Placental epithelial cell (primary cell): ENCODE measurements at places on chromosomes 4 and X. TPM values are rescaled to one million over a fixed set of nuclear protein-coding genes. Genes with fewer than 3 reads are reported as not detected.

Gene BEND4
- total RNA-seq, result not detected in 2 replicates

Gene GPRASP2
- 8.0 and 11.4 TPM in 2 replicates for total RNA-seq

Gene KDR
- 0.33 and 16.1 TPM in 2 replicates for total RNA-seq

Gene LRIT3
- not detected in 2 replicates for total RNA-seq

Gene ZNF630
- 2.2 and 5.5 TPM in 2 replicates for total RNA-seq

Gene CXXC4
- 0.11 and 0.39 TPM in 2 replicates for total RNA-seq

Gene CABS1
- total RNA-seq, result not detected in 2 replicates

Gene SNX25
- total RNA-seq, result 32.2 and 43.2 TPM in 2 replicates

Gene PDS5A
- 68.1 and 75.0 TPM in 2 replicates for total RNA-seq

Gene IGSF1
- not detected in 2 replicates for total RNA-seq

Gene SLAIN2
- 42.8 and 52.2 TPM in 2 replicates for total RNA-seq

Gene MEPE
- total RNA-seq, result not detected in 2 replicates

Gene FAM199X
- total RNA-seq, result 18.1 and 28.2 TPM in 2 replicates

Gene PASD1
- not detected in 2 replicates for total RNA-seq
